SJSA1 (cell line): ENCODE measurements at places on chromosomes 11 and 22. TPM values are rescaled to one million over a fixed set of nuclear protein-coding genes. Genes with fewer than 3 reads are reported as not detected.

Gene CARD16
- total RNA-seq: 36.7 and 123 TPM in 2 replicates

Gene NPTXR
- total RNA-seq: 2.1 and 2.2 TPM in 2 replicates

Gene HEPN1
- total RNA-seq: not detected in 2 replicates

Gene PDE3B
- 0.03 TPM in 2 replicates for total RNA-seq

Gene GUCY1A2
- total RNA-seq: 0.11 and 0.13 TPM in 2 replicates

Gene SCARF2
- total RNA-seq: 50.5 and 56.5 TPM in 2 replicates

Gene PGA5
- not detected in 2 replicates for total RNA-seq

Gene ARFGAP3
- 67.9 and 71.3 TPM in 2 replicates for total RNA-seq

Gene HINFP
- total RNA-seq: 3.1 and 6.7 TPM in 2 replicates

Gene CCDC15
- total RNA-seq: 2.2 and 2.7 TPM in 2 replicates

Gene CLDN5
- total RNA-seq: not detected in 2 replicates

Gene OR8G5
- total RNA-seq: not detected in 2 replicates

- no peak for DNase-seq
Measured at GRCh38 chr22:41848468-41848867, 15.6 kb downstream of the SREBF2 start.

DNA sequence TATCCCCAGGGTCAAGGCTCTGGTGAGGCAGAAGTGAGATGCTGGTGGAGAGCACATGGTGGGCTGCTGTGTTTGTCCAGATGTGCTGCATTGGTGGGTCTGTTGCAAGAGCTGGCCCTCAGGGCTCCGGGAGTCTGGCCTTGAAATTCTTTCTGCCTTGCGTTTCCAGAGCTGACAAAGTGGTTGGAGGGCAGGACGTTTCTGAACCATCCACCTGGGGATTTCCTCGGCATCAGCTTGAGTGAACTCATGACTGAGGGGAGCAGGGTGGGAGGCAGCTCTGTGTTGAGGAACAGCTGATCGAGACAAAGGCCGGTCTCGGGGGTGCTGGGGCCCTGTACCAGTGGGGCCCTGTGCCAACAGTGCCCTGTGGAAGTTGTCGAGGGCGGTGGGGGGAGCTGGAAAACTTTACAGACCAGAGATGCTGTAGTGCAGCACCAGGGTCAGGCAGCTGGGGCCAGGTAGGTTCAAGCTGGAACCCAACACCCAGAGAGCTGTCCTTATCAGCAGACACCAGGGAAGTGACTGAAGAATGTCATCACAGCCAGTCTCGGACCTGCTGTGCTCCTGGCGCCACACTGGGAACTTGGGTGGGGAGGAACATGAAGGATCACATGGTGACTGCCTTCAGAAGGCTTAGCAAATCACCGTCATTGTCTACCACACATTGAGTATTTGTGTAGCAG is 4.9 kb downstream of the TSKU start:
- no peak for DNase-seq

DNA sequence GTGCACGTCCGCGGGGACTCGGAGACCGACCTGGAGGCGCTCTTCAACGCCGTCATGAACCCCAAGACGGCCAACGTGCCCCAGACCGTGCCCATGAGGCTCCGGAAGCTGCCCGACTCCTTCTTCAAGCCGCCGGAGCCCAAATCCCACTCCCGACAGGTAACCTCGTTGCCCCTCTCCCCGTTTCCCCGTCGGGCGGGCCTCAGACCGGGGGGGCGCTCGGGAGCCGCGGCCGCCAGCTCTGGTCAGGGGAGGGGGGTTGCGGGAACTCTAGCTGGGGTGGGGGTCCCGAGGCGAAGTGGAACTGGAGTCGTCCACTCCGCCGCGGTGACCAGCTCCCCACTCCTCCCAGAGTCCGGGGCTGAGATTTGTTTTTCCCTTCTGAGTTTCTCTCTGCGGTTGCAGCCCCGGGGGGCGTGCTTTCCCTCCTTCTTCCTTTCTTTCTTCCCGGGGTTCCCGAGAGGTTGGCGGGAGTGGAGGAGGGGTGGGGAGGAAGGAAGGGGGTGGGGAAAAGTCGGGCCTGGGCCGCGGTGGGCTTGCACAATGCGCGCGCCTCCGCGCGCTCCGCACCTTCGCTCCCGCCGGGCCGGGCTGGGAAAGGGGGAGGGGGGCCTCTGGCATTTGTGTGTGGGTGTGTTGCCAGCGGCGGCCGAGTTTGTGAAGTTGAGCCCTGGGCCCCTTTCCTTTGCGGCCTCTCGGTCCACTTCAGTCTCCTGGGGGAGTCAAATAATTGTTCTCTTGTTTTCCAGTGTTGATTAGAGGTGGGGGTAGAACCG is 952 bp downstream of the YAP1 start:
- DNase-seq: peak; percentile 53

DNA sequence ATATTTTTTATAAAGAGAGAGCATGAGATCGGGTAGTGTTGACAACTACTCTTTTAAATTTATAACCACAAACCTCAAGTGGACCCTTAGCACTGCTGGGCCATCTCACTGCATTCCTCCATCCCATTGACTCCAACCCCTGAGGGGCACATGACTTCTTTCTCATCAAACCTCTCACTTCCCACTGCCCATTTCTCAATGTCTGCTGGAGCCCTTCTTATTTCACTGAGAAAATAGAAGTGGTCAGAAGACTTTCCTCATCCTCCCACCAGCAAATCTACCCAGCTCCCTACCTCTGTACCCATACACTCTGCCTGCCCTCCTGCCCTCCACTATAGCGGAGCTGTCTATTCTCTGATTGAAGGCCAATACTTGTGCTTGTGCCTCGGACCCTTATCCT is 370.6 kb upstream of the MPPED2 start:
- no peak for DNase-seq

GRCh38 chr11:17010851-17011420 is 3.3 kb downstream of the PLEKHA7 start:
- DNase-seq: no peak

DNA sequence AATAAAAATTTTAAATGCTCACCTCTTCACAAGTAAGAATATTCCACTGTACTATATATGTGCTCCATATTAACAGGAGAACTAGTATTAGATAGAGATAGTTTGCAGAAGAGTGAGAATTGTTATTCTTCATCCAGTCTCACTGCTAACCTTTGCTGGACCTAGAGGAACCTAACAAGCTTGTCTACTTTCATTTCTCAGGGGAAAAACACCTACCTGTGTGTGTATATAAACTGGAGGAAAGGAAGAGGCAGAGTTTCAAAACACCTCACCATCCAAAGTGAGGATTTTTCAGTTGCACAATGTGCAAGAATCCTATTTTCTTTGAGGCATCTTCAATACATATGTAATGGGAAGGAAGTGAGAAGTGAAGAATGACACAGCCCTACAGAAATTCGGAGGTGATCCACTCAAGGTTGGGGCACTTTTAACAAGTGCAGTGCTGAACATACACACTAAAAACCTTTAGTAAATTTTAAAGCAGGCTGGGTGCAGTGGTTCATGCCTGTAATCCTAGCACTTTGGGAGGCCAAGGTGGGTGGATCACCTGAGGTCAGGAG is 52.4 kb downstream of the SYTL2 start:
- DNase-seq: no peak

DNA sequence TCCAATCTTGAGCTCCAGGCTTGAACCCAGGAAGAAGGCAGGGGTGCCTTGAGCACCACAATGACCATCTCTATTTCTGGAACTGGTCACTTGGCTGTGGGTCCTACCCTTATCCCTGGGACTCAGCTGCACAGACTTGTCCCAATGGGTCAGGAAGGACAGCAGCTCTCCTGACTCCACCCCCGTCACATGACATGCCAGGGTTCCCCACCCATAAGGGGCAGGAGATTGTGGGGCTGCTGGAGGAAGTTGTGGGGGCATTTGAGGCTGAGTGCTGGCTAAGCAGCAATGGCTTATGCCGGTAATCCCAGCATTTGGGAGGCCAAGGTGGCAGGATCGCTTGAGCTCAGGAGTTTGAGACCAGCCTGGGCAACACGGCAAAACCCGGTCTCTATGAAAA is 56.2 kb downstream of the NFAM1 start:
- no peak for DNase-seq

GRCh38 chr22:44192816-44193534 is 12.2 kb downstream of the PARVG start:
- no peak for DNase-seq

DNA sequence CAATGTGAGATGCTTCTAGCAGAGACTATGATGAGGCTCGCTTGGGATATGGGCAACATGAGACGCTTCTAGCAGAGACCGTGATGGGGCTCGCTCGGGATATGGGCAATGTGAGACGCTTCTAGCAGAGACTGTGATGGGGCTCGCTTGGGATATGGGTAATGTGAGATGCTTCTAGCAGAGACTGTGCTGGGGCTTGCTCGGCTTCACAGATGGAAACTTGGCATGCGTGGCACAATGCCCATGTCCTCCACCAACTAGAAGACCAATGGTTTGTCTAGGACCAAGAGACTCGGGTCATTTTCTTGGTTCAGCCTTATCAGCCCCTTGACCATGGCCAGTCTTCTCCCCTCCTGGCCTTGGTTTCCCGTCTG is 7.1 kb downstream of the MYEOV start:
- no peak for DNase-seq

GRCh38 chr11:102615894-102616432 is 9.2 kb downstream of the MMP20 start:
- no peak for DNase-seq

DNA sequence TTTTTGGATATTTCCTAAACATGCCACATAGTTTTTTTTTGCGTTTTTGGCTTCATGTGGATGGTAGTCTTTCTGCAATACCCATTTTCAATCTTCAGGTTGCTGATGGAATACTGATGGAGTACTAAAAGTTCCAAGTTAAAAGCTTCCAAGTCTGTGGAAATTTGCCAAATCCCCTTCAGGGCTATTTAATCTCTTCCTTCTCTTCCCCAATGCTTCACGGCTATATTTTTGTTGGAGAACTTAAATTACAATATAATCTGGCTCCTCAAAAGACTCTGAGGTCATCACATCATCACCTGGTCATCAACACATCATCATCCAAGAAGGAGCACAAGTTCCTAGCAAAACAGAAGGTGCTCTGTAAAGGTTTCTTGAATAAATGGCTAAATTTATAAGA is 881.0 kb upstream of the TENM4 start:
- DNase-seq: no peak

DNA sequence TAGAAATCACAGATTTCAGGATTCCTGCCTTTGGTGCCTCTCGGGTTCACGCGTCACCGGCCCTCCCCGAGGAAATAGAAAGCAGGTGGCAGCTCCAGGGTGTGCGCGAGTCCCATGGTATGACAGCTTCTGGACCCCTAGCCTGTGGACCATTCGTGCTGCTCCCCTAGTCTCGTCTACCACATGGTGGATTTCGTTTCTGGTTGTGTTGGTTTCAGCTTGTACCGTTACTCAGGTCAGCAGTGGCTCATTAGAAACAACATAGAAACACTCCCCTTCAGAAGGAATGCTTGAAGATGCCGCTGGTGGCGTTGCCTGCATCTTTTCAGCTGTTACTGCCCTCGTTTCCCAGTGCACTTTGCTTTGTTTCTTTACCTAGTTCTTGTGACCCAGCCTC is 700 bp downstream of the TTC17 start:
- DNase-seq: no peak

- DNase-seq: no peak
Measured at GRCh38 chr22:21568347-21569075, 997 bp downstream of the UBE2L3 start.

DNA sequence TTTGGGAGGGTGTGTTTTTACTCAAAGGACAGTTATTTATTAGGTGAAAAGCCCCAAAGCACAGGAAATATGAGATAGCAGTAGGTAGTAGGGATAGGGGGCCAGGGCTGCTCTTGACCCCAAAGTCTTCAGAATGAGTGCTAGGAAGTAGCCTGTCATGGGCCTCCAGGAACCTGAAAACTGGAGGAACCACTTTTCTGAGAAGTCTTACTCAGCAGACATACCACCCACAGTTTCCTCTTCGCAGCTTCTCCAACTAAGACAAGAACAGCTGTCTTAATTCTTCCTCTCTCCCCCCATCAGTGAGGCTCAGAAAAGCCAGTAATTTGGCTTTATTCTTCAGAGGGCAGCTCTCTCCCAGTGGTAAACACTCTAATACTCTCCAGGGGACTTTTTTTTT is 84.0 kb upstream of the CTSC start:
- DNase-seq: no peak

DNA sequence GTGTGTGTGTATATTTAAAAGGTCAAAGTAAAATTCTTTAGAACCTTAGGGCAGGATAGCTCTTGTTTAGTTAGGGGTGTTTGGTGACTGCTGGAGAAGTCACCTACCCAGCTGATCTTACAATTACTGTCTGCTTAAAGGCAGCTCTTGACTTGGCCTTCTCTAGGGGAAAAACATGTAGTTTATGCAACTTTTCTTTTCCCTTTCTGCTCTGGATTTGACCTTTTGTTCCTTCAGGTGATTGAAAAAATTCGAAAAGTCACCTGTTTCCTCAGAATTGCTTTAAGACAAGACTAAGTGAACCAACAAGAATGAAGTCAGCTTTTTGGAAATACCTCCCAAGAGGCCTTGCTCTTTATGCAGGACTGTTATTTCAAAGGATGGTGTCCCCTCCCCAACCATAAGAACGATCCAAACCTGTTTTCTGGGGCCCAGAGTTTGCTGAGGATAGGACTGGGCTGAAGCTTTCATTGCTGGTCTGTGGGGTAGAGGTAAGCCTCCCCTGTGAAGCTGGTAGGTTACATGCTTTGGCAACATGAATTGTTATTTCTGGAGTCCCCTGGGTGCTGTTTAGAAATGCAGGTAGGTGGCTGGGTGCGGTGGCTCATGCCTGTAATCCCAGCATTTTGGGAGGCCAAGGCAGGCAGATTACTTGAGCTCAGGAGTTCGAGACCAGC is 111.2 kb downstream of the PTPRJ start:
- DNase-seq: no peak

DNA sequence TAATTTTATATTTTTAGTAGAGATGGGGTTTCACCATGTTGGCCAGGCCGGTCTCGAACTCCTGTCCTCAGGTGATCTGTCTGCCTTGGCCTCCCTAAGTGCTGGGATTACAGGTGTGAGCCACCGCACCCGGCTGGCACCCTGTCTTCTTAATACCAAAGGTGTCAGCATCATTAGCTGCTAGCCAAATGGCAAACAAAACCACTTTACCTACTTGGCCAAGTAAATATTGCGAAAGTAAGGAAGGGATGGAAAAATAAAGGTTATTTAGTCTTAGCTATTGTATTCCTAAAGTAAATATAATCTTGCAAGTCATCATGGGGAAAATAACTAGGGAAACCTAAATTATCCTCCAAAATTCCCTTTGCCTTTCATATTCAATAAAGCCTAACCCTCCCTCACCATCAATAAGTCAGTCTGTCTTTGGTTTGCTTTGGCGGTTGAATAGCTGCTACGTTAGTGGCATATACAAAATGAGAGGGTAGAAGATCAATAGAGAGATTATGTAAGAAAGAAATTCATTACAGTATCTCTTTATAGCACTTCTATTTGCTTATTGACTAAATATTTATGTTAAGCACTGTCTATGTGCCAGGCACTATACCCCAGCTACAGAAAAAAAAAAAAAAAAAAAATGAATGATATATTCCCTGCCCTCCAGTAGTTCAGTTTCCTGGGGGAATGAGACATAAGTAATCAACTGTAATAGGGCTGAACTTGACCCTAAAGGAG is 40.2 kb upstream of the CFAP300 start:
- no peak for DNase-seq

- DNase-seq: no peak
Measured at GRCh38 chr22:32880893-32881596, 79.5 kb downstream of the TIMP3 start.
